ENCODE measurements at places on chromosomes 2 and 18.

DNA sequence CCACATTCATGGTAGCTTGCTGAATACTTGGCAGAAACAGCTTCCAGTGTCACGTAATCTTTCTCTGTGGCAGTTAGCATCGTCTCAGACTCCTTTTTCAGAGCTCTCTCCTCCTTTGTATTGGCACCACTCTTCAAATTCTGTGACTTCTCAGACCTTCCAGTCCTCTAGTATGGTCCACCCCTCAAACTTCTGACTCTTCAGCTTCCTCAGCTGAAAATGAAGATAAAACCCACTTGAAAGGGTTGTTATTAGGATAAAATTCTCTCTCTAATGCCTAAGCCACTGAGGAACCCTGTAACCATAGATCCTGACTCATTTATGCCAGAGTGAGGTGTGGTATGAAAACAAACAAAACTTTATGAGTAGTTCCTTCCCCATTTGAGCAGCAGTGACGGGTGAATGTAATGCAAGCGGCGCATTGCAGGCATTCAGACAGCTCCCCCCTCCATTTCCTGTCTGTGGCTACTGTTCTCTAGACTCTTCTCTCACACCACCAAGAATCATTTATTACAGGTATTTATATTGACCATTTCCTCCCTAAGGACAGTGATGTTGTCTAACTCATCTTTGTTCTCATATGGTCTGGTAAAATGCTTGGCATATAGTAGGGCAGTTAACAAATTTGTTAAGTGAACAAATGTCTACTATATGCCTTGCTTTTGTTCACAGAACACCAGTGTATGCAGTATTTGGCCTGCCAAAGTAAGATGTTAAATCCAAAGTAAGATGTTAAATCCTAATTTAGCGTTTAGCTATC, 35.3 kb downstream of the GALNT1 start:
- peak; percentile 97 for DNase-seq

DNA sequence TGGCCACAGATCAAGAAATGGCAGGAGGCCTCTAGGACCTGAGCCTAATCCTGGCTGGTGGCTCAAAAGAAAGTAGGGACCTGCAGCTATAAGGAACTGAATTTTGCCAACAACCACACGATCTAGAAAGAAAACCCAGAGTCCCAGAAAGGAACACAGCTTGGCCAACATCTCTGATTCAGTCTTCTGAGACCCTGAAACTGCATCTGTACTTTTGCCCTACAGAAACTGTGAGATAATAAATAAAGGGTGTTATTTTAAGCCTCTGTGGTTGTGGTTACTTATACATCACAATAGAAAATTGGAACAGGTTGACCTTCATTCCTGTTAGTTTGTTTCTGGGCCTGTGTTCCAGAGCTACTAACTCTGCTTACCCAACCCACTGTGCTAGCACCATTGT, 356.8 kb upstream of the ST6GAL2 start:
- no peak for DNase-seq

DNA sequence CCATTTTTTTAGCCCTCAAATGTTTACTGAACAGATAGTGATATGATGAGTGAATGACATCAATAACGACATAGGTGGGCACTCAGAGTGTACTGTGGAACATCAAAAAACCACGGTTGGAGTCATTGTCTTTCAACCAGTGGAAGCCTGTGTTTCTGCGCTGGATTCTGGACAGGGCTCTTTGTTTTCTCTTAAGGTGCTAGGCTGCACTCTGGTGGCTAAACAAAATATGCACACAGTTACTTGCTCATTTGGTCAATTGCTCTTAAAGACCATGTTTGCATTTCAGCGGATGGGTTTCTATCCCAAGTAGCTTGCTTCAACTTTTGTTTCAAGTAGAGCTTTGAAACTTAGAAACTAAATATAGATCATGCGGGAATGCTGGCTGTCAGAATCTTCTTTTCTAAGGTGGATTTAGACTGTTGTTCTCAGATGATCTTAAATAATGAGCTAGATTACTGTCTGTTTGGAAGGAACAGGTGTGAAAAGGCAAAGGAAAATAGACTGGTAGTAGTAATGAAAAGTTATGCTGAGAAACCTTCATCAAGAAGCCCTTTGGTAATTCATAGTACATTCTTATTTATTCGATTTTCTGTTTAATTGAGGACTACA, 48.5 kb upstream of the LYPD6B start:
- peak; percentile 60 for DNase-seq

GRCh38 chr2:83534416-83534815, 924.7 kb downstream of the SUCLG1 start:
- DNase-seq: no peak

DNA sequence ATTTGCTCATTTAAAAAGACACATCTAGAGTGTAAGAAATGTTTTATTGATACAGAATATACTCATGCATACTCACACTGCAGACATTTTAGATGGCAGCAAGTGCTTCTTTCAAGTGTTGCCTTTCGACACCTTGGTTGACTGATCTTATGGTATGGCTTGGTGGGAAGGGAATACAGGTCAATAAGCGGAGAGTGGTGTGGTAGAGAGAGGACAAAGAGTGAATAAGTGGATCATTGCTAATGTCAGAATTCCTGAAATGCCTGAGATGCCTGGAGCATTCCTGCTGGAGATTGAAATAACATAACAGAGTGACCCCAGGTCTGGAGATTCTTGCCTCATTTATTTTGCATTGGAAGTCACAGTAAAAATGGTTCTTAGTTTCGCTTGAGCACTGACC, 76.7 kb downstream of the RND3 start:
- peak; percentile 77 for DNase-seq

GRCh38 chr2:46857871-46858701, 57.5 kb downstream of the MCFD2 start:
- DNase-seq: no peak

DNA sequence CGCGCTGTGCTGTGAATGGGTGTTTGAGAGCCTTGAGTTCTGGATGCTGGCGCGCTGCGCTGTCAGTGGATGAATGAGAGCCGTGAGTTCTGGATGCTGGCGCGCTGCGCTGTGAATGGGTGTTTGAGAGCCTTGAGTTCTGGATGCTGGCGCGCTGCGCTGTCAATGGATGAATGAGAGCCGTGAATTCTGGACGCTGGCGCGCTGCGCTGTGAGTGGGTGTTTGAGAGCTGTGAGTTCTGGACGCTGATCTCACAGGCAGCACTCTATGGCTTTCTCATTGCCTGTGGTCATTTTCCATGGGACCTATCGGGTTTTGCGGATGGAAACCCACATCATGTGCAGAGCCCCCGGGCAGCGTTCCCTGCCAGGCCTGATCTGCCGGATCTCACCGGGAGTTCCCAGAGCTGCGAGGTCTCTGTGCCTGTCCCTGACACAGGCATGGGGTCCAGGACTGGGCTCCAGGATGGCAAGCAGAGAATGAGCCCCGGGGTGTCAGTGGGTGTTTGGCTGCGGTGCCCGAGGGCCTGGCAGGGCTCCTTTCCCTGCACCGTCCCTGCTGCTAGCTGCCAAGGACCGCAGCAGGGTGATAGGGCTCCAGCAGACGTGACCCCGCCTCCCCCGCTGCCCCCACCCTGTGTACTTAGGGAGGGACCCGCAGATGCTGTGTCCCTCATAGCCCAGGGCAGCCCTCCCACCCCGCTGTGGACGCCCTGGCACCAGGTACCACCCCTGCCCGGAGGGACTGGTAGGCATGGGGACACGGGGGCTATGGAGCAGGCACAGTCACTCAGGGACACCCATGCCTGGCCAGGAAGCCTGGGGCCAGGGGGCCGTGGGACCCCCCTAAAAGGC, 9.7 kb downstream of the PDCD1 start:
- DNase-seq: no peak

GRCh38 chr2:121333834-121334558, 49.0 kb upstream of the TFCP2L1 start:
- DNase-seq: peak; percentile 10

DNA sequence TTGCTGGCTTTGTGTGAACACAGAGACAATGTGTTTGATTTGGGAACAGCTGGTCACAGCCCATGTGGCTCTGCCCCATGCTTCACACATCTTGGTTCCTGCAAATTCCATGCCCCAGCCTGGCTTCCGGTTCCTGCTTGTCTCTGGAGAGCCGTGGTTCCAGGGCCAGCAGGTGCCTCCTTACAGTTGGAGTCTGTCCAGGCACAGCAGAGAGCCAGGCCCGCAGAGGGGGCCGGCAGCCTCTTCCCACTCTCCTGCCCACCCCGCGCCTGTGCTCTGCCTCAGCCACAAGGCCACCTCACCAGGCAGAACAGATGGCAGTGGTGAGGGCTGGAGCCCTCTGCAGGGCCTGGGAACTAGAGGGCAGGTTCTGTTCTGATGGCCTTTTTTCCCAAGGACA, 81.5 kb downstream of the LDLRAD4 start:
- DNase-seq: peak; percentile 7

DNA sequence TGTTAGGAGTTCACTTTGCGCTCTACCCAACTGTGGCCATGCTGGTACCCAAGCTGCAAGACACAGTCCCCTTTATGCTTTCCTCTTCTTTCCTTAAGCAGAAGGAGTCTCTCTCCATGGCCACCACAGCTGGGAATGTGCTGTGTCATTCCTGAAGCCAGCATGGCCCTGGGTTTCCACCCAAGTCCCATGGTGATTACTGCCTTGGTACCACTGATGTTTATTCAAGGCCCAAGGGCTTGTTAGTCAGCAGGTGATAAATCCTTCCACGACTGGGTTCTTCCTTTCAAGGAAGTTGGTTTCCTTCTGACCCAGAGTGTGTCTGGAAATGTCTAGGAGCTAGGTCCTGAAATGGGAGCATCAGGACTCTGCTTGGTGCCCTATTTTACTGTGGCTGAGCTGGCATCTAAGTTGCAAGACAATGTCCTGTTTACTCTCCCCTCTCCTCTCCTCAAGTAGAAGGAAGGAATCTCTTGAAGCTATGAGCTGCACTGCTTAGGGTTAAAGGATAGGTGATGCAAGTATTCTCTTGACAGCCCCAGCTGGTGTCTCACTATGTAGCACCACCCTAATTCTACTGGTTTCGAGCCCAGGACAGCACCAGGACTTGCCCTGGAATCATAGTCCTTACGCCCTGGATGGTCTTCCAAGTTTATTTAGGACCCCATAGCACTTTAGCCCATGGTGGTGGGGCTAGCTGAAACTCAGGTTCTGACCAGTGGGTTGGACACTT, 18.7 kb upstream of the NUP35 start:
- no peak for DNase-seq

DNA sequence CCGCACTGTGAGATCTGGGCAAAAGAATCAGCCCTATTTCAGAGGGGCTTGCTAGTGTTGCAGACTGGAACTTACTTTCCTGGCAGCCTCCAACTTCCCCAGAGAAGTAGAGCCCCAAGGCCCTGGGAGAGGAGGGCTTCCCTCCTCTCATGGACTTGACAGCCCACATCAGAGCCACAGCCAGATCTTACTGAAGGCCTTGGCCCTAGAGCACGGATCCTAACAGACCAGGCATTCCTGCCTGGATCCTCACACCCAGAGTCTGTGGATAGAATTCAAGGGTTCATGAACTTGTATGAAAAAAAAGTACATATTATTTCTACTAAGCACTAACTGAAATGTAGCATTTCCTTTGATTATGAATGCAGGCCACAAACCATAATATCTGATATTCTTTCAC, 8.3 kb downstream of the WIPF1 start:
- DNase-seq: no peak

DNA sequence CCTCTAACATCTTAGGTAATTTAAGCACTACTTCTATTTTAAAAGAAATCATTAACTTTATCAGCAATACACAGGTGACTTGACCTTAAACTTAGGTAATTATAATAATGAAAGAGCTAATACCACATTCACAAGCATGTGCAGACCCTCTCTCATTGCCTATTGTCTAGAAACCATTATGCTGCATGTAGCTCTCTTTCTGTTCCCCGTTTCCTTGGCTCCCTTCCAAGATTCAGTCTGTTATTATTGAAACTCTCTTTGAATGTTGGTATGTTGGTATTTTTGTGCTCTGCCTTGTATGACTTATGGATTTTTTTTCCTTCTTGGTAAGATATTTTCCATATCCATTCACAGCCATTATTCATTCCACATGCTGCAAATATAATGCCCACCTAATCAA, 201.2 kb downstream of the CDCA7 start:
- peak; percentile 72 for DNase-seq

DNA sequence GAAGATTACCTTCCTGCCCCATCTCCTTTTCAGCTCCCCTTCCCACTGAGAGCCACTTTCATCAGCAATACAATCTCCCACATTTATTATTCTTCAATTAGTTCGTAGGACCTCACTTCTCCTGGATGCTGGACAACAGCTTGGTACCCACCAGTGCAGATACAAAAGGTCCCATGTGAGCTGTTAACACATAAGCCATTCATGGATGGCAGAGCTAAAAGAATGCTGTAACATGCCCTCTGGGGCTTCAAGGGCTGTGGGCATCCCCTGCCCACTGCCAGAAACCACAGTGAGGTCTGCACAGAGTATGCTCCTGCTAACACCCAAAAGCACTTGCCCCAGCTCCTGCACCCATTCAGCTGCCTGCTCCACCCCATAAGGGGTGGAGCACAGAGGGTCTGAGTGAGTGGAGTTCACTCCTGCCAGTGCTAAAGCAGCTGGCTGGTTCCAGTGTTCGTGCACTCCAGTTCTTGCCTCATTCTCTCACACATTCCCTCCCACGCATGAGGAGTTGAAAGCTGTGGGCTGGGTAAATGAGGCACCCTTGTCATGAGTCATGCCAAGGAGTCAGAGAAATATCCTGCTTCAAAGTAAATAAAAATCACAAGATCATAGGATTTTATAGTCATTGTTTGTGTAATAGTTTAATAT, 305.9 kb upstream of the TMEFF2 start:
- DNase-seq: no peak

DNA sequence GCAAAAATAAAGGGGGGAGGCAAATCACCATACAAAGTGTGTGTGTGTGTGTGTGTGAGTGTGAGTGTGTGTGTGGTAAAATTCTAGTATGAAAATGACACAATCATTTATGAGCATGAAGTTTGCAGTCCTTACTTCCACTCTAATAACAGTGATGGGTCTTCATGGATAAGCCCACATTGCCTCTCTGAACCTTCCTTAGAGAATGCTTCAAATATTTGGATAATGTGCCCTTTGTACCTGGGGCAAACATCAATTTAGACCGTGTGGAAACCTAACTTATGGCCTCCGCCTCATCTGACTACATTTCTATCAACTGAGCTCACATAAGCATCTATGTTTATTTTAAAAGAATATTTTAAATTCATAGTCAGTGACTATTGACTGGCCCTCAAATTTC, 3.7 kb downstream of the SCN9A start:
- no peak for DNase-seq

DNA sequence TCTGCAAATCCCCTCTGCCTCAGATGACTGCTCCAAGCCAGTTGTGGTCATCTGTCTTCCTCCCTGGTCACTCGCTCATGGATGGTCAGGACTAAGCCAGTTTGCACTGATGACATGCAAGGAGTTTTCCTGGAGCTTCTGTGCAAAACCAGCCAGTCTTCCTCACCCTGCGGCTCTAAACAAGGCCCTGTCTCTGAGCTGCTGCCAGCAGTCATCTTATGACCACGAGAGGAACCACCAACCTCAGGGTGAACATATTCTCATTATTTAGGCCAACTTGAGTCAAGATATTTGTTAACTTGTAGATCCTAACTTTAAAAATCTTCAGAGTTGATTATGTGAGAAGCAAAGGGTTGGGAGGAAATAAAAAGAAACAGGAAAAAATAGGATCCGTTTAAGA, 119.9 kb upstream of the CAB39 start:
- DNase-seq: no peak

- DNase-seq: no peak
Observed at GRCh38 chr2:97068074-97068473, 26.6 kb downstream of the FAHD2B start.

- DNase-seq: peak; percentile 70
Observed at GRCh38 chr2:55961318-55961911, 37.8 kb upstream of the EFEMP1 start.

GRCh38 chr2:36549165-36549574, 48.8 kb downstream of the FEZ2 start:
- peak; percentile 40 for DNase-seq

Measured in dermis microvascular lymphatic vessel endothelial cell (primary cell).